ENCODE measurements at places on chromosomes 4 and X.
A peak's percentile ranks its signal among the peaks of the same experiment; 100 is the strongest.

DNA sequence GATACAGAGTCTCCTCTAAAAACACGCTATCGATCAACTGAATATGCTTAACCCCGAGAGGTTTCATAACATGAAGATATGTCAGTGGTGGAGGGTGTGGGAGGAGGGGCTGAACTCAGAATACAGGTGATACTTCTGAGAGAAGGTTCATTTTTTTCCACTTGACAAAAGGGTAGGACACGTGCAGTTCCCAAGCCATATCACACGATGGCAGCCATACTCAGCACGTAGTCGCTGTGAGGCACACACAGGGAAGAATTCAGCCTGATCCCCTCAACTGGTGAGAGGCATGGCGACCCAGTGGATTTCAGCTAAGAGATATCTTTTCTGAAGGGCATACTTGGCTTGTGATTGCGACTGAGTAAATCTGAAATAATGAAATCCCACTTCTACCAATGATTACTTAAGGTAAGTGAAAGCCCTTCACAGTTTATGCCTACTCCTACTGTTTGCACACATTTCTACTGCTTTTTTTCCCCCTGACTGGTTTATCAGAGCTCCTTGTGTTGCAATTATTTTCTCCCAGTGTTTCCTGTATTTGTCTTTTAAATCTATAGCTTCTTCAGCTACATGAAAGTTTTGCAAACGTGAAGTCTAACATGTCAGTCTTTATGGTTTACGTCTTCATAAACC is 133.1 kb downstream of the CORIN start:
- DNase-seq = no peak

DNA sequence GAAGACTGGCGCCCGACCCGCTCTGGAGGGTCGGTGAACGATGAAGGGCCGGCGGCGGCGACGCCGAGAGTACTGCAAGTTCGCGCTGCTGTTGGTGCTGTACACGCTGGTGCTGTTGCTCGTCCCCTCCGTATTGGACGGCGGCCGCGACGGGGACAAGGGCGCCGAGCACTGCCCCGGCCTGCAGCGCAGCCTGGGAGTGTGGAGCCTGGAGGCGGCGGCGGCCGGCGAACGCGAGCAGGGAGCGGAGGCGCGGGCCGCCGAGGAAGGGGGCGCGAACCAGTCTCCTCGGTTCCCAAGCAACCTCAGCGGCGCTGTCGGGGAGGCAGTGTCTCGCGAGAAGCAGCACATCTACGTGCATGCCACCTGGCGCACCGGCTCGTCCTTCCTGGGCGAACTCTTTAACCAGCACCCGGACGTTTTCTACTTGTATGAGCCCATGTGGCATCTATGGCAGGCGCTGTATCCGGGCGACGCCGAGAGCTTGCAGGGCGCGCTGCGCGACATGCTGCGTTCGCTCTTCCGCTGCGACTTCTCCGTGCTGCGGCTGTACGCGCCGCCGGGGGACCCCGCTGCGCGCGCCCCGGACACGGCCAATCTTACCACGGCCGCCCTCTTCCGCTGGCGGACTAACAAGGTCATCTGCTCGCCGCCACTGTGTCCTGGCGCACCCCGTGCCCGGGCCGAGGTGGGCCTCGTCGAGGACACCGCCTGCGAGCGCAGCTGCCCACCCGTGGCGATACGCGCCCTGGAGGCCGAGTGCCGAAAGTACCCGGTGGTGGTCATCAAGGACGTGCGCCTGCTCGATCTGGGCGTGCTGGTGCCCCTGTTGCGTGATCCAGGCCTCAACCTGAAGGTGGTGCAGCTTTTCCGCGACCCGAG is 568 bp downstream of the CHST7 start:
- peak; percentile 54 for DNase-seq

- DNase-seq = no peak
Observed at GRCh38 chr4:3417448-3417847, 24.3 kb upstream of the HGFAC start.

- DNase-seq = no peak
Observed at GRCh38 chrX:104762641-104763040, 196.6 kb downstream of the IL1RAPL2 start.

- DNase-seq = no peak
Observed at GRCh38 chrX:152641996-152642395, 4.3 kb downstream of the GABRQ start.

GRCh38 chr4:124085561-124086180 is 626.9 kb downstream of the ANKRD50 start:
- DNase-seq = no peak

DNA sequence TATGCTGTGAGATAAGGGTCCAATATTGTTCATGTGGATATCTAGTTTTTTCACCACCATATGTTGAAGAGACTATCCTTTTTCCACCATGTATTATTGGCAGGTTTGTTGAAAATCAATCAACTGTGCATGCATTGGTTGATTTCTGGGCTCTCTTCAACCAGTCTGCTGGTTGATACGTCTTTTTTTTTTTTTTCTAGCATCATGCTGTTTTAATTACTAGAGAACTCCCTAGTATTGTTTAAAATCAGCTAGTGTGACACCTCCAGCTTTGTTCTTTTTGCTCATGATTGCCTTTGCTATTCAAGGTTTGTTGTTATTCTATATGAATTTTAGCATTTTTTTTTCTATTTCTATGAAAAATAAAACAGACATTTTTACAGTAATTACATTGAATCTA is 123.9 kb downstream of the SLC7A11 start:
- no peak for DNase-seq

DNA sequence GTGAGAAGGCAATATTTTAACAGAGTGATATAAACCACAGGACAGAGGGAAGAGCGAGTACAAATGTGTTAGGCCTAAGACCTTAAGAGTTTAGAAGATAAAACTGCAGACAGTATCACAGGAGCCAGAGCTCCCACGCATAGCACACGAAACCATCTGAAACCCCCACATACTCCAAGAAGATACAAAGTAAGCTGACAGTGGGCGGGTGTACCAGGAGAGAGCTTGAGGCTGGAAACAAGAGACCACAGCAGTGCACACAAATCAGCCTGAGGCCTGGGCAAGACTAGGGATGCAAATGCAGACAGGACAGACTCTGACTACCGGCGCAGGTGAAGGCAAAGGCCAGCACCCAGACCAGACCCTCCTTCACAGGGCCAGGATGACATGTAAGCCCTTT is 54.1 kb upstream of the ARHGAP24 start:
- DNase-seq = no peak

DNA sequence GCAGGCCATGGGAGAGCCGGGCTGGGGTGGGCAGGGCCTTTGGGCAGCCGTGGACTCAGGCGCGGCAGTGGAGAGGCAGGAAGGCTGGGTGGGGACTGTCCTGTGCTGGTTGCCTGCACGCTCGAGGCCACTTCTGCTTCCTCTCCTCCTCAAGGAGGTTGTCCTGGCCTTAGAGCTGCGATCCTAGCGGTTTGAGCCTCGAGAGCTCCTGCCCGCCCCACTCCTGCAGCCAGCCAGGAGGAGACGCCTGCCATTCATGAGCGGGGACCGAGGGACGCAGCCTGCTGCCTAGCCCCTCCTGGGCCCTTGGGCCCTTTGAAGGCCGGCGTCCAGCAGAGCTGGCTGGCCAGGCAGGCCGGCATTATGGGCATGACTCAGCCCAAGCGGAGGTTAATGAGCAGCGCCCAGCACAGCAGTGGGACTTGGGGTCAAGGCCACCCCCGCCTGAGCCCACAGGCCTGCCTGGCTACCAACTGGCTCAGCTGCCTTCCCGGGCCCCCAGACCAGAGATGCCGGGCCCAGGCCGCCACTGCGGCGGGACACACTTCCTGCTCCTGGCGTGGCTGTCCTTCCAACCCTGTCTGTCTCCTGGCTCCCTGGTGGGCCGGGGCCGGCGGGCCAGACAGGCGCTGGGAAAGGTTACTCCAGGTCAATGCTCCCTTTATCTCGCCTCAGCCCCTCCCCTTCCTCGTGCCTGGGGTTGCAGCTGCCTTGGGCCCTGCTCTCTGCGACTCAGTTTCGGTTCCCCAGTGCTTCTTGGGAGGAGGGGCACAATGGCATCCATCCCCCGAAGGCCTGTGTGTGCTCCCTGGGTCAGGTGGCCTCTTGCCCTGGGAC is 1.8 kb downstream of the ABCD1 start:
- peak; percentile 68 for DNase-seq

- no peak for DNase-seq
Observed at GRCh38 chr4:169225812-169226211, 44.9 kb downstream of the SH3RF1 start.

- DNase-seq = no peak
Observed at GRCh38 chr4:153787061-153787560, 1.8 kb downstream of the SFRP2 start.

- DNase-seq = no peak
Observed at GRCh38 chr4:42453612-42454011, 56.3 kb downstream of the SHISA3 start.

- DNase-seq = no peak
Observed at GRCh38 chr4:155489271-155489670, 112.5 kb upstream of the MAP9 start.

GRCh38 chrX:107548775-107549174 is 79.5 kb upstream of the PRPS1 start:
- no peak for DNase-seq

DNA sequence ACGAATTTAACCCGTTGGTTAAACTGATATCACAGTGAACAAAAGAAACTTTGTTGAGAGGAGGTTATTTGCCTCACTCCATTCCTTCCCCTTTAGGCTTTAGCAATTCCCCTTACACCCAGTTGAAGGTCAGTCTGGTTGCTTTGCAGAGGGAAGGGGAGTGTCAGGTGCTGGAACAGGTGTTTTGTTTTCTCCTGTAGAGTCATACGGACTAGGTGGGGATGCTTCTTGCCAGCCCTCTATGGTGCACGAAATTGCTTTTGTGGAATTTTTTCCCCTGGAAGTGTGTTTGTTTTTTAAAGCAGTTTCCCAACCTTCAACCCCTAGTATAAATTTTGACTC is 33.1 kb downstream of the DLG3 start:
- no peak for DNase-seq

DNA sequence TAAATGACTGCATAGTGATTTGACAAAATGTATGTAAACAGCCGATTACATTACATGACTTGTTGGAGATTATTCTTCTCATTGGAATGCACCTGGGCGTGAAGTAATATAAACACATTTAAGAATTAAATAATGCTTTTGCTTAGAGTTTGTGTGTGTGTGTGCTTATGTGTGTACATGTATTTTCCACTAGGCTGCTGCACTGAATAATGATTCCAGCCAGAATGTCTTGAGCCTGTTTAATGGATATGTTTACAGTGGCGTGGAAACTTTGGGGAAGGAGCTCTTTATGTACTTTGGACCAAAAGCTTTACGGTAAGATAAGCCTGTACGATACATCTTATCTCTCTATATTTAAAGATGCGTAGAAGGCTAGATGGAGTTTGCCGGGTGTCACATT is 12.6 kb downstream of the NEIL3 start:
- no peak for DNase-seq

DNA sequence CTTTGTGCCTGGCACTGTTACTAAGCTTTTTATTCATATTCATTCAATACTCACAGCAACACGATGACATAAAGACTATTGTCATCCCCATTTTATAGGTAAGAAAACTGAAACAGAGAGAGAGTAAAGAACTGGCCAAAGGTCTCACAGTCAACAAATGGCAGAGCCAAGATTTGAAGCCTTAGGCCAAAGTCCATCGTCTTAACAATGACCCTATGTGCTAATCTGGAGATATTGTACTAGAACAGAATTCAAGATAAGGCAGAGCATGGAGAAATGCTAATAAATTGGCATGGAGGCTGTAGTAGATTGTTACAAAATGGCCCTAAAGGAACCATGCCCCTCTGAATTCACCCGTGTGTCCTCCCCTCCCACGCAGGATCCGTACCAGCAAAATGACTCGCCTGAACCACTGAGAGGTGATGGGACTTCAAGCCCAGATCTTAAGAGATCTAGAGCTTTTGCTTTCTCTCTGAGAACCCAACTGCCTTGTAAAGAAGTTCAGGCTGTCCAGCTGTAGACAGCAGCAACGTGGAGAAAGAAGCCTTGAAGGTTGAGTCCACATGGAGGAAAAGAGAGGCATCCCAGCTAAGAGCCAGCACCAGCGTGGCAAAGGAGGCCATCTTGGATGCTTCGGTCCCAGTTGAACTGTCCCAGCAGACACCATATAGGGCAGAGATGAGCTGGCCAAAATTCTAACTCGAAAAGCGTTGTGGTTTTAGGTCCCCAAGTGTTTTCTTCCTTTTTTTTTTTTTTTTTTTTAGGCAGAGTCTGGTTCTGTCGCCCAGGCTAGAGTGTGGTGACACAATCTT is 52.8 kb upstream of the RBM47 start:
- DNase-seq = no peak

DNA sequence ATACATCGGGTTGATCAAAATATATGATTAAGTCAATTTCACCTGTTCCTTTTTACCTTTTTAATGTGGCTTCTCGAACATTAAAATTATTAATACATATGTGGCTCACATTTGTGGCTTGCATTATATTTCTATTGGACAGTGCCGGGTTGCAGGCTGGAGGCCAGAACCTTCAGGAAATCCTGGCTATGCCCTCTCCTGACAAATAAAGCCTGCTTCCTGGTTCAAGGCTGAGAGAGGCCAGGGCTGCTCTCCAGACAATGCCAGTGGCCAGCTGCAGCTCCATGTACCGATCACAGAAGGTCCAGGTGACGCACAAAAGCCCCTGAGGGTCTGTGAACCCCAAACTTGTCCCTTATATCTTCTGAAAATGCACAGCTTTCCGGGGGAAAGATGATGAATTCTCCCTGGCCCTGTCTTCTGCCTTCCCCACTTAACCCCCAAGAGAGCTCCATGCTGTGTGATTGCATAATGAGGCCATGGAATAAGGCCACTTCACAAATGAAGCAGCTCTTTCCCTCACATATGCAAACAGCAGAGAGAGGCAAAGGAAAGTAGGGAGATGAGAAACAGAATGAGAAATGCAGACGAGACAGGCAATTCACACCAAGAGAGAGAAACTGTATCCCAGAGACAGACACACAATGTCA is 241.2 kb downstream of the BCOR start:
- DNase-seq = no peak

- no peak for DNase-seq
Observed at GRCh38 chr4:107348188-107349050, 312.3 kb upstream of the DKK2 start.

DNA sequence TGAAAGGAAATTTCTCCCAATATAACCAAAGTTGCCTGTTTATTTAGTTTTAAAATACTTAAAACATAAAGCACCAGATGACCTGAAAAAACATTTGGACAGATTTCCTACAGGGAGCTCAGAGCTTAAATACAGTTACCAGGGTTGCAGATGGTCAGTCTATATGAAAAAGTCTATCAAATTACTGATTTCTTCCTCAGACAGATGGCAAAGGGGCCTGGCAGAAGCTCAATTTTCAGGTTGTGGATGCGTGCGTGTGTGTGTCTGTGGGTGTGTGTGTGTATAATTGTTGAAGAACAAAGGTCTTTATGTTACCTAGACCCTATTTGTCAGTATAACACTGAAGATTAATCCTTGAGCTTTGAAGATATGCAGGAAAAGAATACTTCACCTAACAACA is 169.4 kb downstream of the MAD2L1 start:
- DNase-seq = no peak

- no peak for DNase-seq
Observed at GRCh38 chr4:87257523-87257922, 37.1 kb upstream of the KLHL8 start.

DNA sequence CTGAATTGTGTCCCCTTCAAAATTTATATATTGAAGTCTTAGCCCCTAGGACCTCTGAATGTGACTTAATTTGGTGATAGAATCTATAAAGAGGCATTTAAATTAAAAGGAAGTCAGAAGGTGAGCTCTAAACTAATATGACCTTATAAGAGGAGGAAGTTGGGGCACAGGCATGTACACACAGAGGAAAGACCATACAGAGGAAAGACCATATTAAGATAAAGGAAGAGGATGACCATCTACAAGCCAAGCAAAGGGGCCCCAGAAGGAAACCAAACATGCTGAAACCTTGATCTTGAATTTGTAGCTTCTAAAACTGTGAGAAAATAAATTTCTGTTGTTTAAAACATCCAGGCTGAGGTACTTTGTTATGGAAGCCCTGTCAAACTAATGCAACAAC is 26.9 kb upstream of the CYBB start:
- no peak for DNase-seq

Data from memory B cell (primary cell).